ENCODE measurements at places on chromosomes 1 and 21.

GRCh38 chr1:158969855-158970254 lies 38.5 kb downstream of the PYHIN1 start:
- no peak for DNase-seq

DNA sequence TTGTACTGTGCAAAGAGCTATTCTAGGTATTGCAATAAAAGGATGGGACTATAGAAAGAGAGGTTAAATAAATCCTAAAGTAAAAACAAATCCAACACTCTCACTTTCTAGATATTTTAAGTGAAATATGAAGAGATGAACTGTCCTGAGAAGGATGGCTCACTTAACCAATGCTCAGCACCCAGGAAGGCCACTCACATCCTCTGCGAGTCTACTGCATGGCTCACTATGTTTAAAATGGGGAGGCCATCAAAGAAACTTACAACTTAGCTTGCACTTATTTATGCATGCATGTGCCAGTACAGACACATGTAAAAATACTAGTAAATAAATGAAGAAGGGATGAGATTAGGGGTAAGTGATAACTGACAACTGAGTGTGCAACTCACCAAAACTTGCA lies 37.5 kb downstream of the PLPPR5 start:
- no peak for DNase-seq

DNA sequence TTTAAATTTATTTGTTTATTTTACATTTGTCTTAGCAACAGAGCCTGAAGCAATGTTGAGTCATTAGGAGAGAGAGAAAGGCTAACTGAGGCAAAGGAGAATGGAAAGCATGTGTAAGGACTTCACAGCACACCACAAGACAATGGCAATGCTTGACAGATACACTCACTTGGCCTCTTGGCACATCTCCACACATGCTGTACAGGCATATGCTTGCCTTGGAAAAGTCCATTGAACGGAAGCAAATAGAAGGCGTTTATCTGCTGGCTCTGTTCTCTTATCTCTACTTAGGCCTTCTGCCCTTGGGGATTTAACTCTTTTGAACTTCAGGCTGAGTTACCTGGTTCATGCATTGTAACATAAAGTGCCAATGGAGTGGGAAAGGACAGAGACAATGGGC lies 262.2 kb upstream of the POU3F1 start:
- no peak for DNase-seq

GRCh38 chr1:121483961-121484424 lies 299.2 kb downstream of the SRGAP2C start:
- DNase-seq, result no peak

DNA sequence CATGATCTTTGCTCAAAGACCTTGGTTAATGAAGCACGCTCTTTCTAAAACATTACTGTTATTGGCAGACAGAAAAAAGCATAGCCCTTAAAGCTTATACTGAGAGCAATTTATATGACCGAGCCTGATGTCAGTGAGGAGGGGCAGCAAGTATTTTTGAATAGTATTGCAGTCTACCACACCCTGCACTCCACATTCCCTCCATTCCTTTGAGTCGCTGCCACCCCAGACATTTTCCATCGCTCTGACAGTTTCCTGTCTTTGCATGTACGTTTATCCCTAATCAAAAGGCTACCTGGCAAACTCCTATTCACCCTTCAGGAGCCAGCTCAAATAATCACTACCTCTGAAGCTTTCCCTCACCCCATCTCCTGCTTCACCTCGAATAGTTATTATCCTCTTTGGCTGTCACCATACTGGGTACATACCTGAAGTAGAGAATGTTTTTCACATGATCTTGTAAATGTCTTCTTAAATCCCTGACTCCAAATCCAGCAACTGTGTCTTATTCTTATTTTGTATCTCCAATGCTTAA lies 5.5 kb upstream of the JUN start:
- DNase-seq, result no peak

DNA sequence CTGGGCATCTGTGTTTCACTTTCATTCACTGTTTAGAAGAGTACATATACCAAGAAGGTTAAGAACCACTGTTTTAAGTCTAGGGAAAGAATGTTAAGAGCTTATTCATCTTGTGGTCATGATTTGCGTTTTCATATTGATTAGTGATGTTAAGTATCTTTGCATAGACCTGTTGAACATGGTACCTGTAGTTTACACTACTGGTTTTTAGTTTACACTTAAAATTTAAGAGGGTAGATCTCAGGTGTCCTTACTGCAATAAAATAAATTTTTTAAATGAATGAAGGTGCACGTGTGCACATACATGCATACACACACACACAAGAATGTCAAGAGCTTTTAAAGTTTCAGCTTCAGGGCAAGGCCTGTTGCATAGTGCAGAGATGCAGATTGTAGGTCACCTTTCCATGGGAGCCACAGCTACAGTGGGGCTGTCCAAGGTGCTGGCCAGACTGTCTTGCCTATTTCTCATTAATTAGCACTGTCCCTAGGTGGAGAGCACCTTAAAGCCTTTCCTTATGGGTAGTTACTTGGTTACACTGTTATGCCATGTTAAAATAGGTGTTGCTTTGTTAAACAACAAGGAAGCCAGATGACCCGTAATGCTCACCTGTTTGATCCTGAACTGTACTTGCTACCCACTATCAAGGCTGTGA lies 543.0 kb upstream of the DAB1 start:
- DNase-seq, result no peak

DNA sequence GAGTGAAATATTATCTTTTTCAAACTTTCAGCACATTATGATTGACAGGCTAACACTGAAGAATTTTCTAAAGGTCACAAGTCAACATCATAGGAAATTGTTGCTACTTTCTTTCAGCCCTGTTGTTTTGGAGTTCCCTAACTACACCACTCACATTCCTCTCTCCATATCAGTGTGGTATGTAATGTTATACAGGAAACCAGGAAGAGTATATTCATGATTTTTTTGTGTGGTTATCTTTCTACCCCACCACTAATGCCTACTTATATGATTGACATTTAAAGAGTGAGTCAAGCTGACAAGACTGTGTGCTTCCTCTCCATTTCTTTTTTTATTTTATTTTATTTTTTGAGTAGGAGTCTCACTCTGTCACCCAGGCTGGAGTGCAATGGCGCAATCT lies 47.8 kb upstream of the PRDM2 start:
- no peak for DNase-seq

GRCh38 chr1:226671277-226671676 lies 67.8 kb downstream of the ITPKB start:
- peak; percentile 99 for DNase-seq

- no peak for DNase-seq
These were observed 136.2 kb upstream of the DMRTA2 start for GRCh38 chr1:50559421-50559820.

DNA sequence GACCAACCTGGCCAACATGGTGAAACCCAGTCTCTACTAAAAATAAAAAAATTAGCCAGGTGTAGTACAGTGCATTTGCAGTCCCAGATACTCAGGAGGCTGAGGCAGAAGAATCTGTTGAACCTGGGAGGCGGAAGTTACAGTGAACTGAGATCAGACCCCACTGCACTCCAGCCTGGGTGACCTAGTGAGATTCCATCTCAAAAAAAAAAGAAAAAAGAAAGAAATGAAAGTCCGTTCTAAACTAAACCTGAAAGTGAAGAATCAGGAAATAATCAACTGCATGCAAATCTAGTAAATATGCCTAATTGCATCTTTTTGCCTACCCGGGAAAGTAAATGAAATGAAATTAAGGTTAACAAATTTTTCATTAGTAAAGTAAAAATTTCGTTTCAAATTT lies 99.6 kb downstream of the ZZZ3 start:
- DNase-seq, result no peak

GRCh38 chr21:43267391-43268085 lies 98.7 kb downstream of the CRYAA start:
- DNase-seq, result no peak

- peak; percentile 69 for DNase-seq
These were observed 554.2 kb downstream of the NUF2 start for GRCh38 chr1:163875927-163876320.

GRCh38 chr1:82318265-82318664 lies 517.5 kb downstream of the ADGRL2 start:
- no peak for DNase-seq

DNA sequence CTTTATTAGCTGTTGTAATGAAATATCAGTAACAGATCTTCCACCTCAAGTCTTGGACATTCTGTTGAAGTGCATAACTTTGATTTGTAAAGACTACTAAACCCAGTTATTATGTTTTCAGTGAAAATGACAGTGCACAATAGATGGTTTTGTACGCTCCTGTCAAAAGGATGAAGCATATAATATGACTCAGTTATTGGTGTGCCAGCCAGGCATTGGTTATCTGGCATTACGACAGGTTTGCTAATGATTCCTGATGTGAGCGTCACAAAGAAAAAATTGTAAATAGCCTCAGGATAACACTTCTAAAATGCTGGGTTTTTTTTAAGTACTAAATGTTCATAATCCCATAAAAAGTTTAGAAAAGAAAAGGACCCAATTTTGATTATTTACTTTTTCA lies 147.9 kb downstream of the MAGI3 start:
- DNase-seq, result no peak

DNA sequence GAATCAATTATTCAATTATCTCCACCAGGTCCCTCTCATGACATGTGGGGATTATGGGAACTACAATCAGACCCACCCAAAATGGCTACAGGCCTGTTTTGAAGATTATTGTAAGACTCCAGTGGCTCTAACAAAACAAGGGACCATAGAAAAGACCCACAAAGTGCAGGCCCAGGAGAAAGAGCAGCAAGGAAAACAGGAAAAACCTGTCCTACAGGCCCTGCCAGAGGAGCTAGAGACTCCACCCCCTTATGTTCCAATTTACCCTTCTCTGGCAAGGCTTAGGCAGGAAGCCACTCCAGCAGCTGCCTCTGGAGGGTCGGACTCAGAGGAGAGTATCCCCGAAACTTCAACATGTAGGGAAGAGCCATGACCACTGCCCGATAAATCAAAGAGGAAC lies 96.5 kb downstream of the LIPI start:
- peak; percentile 4 for DNase-seq

DNA sequence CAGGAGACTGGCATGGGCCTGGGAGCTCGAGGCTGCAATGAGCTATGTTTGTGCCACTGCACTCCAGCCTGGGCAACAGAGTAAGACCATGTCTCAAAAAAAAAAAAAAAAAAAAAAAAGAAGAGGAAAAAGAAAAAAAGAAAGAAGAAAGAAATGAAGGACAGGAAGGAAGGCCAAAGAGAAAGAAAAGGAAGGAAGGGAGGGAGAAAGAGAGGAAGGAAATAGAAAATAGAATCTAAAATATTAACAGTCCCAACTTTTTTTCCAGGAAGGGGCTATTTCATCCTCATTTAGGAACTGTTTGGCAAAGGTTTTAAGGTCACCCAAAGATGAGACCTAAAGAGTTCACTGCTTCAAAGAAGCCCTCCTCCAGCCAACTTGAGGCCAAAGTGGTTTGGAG lies 2.5 kb downstream of the MUL1 start:
- DNase-seq, result no peak

GRCh38 chr21:20822666-20823065 lies 175.5 kb upstream of the NCAM2 start:
- DNase-seq, result no peak

GRCh38 chr1:41918450-41919043 lies at the start of gene HIVEP3:
Gene HIVEP3 (minus strand): TSS chr1:41918922.
- peak; percentile 70 for DNase-seq

GRCh38 chr1:27710574-27710973 lies 15.2 kb upstream of the FAM76A start:
- no peak for DNase-seq

- DNase-seq, result no peak
These were observed 27.1 kb upstream of the RUNX3 start for GRCh38 chr1:24957016-24957807.

DNA sequence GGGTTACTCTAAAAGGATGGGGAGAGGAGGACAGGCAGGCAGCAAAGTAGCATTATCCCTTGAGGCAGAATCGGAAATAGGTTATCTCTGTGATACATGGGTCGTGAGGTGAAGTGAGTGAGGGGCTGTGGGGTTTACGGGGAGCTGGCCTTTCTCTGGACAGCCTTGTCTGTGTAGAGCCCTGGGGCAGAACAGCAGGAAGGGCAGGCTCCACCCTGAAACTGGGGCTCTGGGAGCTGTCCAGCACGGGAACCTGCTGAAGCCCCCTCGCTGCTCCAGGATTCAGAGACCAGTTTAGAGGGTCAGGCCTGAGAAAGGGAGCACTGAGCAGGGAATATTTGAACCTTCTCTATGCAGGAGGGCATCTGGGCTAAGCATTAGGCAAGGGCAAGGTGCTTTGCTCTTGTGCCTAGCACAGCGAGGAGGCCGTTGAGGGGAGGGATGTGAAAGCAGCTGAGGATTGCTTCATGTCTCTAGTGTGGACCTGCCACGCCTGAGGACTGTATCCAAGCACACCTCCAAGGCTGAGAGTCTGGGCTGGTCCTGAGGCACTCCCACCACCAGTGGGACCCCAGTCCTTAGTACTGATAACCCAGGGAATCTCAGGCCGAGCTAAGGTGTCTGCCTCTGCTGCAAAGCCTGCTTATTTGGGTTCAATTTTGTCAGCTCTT lies 55.8 kb downstream of the NAV1 start:
- no peak for DNase-seq

DNA sequence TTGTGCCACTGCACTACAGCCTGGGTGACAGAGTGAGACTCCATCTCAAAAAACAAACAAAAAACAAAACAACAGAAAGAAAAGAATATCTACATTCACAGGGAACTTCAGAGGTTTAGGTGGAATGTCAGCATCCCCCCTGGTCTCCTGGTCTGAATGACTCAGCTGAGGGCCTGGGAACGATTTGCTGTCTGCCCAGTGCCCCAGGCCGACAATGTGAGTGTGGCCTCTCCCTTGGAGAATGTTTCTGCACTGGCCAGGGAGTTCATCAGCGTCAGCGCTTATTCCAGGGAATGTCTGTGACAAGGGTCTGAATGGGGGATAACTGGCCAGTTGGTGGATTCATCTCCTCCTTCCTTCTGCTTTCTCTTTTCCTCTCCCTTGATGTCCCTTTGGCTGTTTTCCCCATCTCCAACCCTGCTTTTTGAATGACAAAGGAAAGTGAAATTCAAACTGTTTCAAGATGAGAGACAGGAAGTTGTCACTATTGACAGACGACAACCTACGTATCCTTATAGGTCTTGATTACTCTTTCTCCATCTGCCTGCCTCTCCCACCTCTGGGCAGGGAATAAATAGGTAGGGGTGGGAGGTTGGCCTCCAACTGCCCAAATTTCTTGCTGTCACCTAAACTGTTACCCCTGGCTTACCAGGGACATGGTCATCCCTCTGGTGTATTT lies 213.1 kb downstream of the HHAT start:
- DNase-seq, result peak; percentile 34
